ENCODE measurements at places on chromosomes 5 and 9.

GRCh38 chr5:18968966-18969365 lies 1019.0 kb downstream of the CDH18 start:
- H3K27ac ChIP-seq: no peak overlapping the region
- no peaks in the 10 kb centered on the region for H3K27me3 ChIP-seq
- no peaks in the 10 kb centered on the region for H3K4me1 ChIP-seq
- no peaks in the 10 kb centered on the region for H3K36me3 ChIP-seq
- DNase-seq: no peak

DNA sequence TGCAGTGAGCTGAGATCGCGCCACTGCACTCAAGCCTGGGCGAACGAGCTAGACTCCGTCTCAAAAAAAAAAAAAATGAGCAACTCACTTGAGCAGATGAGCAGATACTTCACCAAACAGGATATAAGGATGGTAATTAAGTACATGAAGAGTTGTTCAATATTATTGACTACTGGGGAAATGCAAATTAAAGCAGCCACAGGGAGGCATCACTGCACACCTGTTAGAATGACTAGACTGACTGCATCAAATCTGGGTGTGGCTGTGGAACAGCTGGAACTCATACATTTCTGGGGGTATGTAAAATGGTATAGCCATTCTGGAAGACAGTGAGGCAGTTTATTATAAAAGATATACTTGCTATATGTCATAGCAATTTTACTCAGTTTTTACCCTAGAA lies 93.0 kb downstream of the WNK2 start:
- H3K27ac ChIP-seq: no peak overlapping the region
- DNase-seq: no peak
- H3K4me1 ChIP-seq: no peaks in the 10 kb centered on the region
- H3K36me3 ChIP-seq: no peaks in the 10 kb centered on the region

DNA sequence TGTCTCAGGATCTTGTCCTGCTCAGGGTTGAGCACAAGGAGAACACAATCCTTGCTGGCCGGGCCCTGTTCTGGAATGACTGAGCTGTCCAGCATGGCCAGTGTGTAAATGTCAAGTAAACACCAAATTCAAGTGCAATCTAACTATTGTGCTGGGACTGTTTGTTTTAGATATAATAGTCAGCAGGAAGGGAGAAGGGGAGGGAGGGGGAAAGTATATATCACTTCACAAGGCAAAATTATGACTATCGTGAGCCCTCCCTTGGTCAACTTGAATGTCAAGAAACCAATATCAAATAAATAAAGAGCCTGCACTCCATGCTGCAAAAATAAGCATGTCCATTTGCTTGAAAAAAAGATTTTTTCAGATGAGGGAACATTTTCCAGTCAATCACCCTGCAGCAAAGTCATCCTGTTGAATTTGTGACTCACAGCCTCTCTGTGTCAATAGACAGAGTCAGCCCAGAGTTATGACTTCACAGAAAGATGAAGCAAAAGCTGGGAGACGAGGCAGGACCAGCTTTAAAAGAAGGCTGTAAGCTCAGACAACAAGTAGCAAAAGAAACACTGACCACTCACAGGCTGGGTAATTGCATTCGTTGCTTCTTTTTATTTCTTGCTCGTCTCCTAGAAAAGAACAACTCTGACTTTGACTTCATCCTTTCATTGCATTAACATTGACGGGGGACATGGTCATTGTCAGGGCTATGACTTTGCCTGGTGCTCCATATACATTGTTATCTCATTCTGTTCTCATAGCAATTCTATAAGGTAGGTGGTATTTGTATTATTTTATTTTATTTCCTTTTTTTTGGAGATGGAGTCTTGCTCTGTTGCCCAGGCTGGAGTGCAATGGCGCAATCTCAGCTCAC lies 15.3 kb upstream of the KLF4 start:
- DNase-seq: no peak
- H3K4me1 ChIP-seq: no peaks in the 10 kb centered on the region
- H3K27me3 ChIP-seq: no peaks in the 10 kb centered on the region
- no peaks in the 10 kb centered on the region for H3K36me3 ChIP-seq
- no peak overlapping the region for H3K4me3 ChIP-seq
- H3K27ac ChIP-seq: no peak overlapping the region

GRCh38 chr9:2016408-2017330 lies 1.5 kb downstream of the SMARCA2 start:
- H3K27me3 ChIP-seq: peaks cover 4% of the 10 kb centered on the region
- H3K27ac ChIP-seq: peak overlapping the region; percentile 100
- peaks cover 56% of the 10 kb centered on the region for H3K4me1 ChIP-seq

DNA sequence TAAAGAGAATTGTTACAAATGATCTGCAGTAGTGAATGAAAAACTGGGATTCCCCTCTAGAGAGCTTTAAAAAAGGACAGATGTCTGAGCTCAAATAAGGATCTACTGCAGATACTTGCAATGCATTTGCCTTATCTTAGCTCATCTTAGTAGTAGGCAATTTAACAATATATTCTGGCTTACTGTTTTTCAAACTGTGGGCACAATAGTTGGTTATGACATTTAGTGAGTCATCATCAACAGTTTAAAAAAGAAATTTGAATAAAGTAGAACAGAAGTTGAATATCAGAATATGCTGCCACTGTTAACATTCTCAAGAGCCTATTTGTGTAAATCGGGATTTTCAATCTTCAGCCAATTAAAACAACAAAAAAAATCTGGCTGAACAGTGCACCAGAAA lies 6.7 kb upstream of the CAST start:
- peaks cover 41% of the 10 kb centered on the region for H3K4me1 ChIP-seq
- H3K27ac ChIP-seq: no peak overlapping the region
- peaks cover 3% of the 10 kb centered on the region for H3K36me3 ChIP-seq
- peaks cover 65% of the 10 kb centered on the region for H3K27me3 ChIP-seq
- H3K4me3 ChIP-seq: no peak overlapping the region

DNA sequence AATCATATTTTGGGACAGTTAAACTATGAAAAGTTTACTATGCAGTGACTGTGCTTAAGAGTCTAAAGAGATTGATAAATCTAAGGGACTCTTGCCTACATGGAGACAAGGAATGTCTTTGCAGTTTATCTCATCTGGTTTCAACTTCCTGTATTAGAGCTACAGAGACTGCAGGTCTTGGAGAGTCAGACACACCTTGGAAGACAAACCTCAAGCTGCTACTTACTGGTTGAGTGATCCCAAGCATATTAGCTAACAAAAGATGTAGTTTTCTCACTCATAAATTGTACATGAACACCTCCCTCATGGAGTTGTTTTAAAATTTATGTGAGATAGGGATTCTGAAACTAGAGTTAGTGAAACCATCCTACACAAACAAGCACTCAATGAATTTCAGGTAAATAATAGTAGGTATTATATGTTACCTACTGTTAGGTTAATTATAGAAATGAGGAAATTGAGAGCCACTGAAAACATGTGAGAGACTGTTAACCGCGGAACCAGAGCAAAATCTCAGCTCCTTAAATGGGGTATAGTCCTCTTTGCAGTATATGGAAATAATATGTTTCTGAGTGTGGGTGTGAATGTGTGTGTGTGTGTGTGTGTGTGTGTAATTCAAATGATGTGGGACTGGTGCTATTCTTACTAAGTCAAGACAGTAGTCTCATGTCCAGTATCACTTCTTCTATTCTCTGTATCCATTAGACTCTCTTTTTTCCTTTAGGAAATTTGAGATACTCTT lies 752.1 kb downstream of the DTWD2 start:
- no peaks in the 10 kb centered on the region for H3K36me3 ChIP-seq
- no peaks in the 10 kb centered on the region for H3K4me1 ChIP-seq
- no peaks in the 10 kb centered on the region for H3K27me3 ChIP-seq
- no peak overlapping the region for H3K27ac ChIP-seq
- no peak for DNase-seq
- no peak overlapping the region for H3K4me3 ChIP-seq

DNA sequence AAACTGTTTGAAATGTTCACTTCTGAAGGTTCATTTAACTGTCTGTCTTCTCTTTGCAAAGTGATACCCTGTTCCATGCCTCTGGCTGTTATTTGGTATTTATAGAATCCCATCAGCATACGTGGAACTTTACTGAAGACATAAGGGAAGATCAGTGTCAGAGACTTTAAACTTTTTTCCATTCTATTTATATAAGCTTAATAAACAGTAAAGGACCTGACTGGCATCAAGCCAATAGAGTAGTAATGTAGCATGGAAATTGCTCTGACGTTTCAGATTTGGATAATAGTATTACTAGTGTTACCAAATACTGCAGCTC lies 94.9 kb upstream of the MINAR2 start:
- no peak for DNase-seq
- no peaks in the 10 kb centered on the region for H3K4me1 ChIP-seq
- no peak overlapping the region for H3K27ac ChIP-seq

DNA sequence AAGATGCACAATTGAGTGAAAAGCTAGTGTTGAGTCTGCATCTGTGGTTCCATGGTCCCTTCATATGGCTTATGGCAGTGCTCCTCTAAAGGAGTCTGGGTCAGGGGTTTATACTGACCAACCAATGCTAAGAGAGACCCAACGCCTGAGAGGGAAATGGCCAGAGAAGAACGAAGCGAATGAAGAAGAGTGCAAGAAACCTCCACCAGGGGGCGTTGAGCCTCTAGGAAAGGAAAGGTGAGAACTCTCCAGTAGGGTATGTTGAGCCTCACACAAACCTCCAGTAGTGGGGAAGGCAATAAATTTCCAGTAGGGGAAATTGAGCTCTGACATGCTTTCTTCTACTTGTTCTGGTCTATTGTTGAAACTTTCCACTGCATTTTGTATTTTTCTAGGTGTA lies 470.6 kb downstream of the PRDM9 start:
- DNase-seq: no peak
- H3K27ac ChIP-seq: no peak overlapping the region
- no peaks in the 10 kb centered on the region for H3K36me3 ChIP-seq
- no peaks in the 10 kb centered on the region for H3K27me3 ChIP-seq

- no peak for DNase-seq
- H3K4me3 ChIP-seq: no peak overlapping the region
- no peaks in the 10 kb centered on the region for H3K36me3 ChIP-seq
- H3K27ac ChIP-seq: no peak overlapping the region
Measured at GRCh38 chr9:85430659-85431338, 311.0 kb downstream of the AGTPBP1 start.

- H3K4me1 ChIP-seq: peaks cover 52% of the 10 kb centered on the region
- H3K4me3 ChIP-seq: no peak overlapping the region
- DNase-seq: peak; percentile 52
- peak overlapping the region; percentile 66 for H3K27ac ChIP-seq
- peaks cover 71% of the 10 kb centered on the region for H3K36me3 ChIP-seq
- H3K27me3 ChIP-seq: no peaks in the 10 kb centered on the region
Measured at GRCh38 chr5:458547-459353, 15.8 kb downstream of the EXOC3 start.

DNA sequence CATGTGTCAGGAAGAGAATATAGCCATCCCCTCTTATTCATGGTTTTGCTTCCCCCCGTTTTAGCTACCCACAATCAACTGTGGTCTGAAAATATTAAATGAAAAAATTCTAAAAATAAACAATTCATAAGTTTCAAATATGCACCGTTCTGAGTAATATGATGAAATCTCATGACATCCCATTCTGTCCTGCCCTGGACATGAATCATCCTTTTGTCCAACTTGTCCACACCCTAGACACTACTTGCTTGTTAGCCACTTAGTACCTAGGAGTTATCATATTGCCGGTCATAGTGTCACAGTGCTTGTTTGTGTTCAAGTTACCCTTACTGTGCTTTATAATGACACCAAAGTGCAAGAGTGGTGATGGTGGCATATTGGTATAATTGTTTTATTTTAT lies 113.5 kb downstream of the CAAP1 start:
- H3K36me3 ChIP-seq: no peaks in the 10 kb centered on the region
- no peak overlapping the region for H3K4me3 ChIP-seq
- H3K27me3 ChIP-seq: no peaks in the 10 kb centered on the region
- no peak overlapping the region for H3K27ac ChIP-seq

Data from activated naive CD4-positive, alpha-beta T cell treated with anti-CD3 and anti-CD28 coated beads, Interleukin-2, amount 10 ng/mL, durations not matched to agents 7 days and 5 days (primary cell).